ENCODE measurements at places on chromosomes 2 and 18. TPM values are rescaled to one million over a fixed set of nuclear protein-coding genes. Genes with fewer than 3 reads are reported as not detected.

Gene CD207
- 0.10 TPM for total RNA-seq

Gene DNAJC27
- total RNA-seq: 10.6 TPM

Gene ADAM23
- 0.94 TPM for total RNA-seq

Gene CTDP1
- 34.8 TPM for total RNA-seq

Gene NEU2
- not detected for total RNA-seq

Gene SLC25A12
- 14.8 TPM for total RNA-seq

Gene CDCA7
- total RNA-seq: 2.3 TPM

Gene POLR1A
- 6.1 TPM for total RNA-seq

Gene DIPK1C
- not detected for total RNA-seq

Gene SH3BP4
- total RNA-seq: 1.4 TPM

Gene DSG1
- not detected for total RNA-seq

Gene MAPK4
- total RNA-seq: not detected

Gene TXNDC2
- 0.10 TPM for total RNA-seq

Gene APLF
- total RNA-seq: 11.2 TPM

Gene LRRTM4
- 0.10 TPM for total RNA-seq

Gene UBR3
- total RNA-seq: 38.5 TPM

Gene RFX8
- 0.21 TPM for total RNA-seq

Gene MTCL1
- 0.63 TPM for total RNA-seq

Gene ATOH8
- total RNA-seq: 1.3 TPM

Gene TNFRSF11A
- total RNA-seq: 1.4 TPM

Gene NGEF
- total RNA-seq: 0.21 TPM

Gene SOWAHC
- total RNA-seq: 2.3 TPM

Gene IKZF2
- 12.6 TPM for total RNA-seq

Gene CPLX4
- total RNA-seq: 0.10 TPM

Gene GPAT2
- 1.3 TPM for total RNA-seq
